Hematopoietic multipotent progenitor cell treated with erythropoietin and hydrocortisone succinate and interleukin-3 and kit ligand, for 4 days (in vitro differentiated cells): ENCODE measurements at places on chromosomes 5 and 9.

DNA sequence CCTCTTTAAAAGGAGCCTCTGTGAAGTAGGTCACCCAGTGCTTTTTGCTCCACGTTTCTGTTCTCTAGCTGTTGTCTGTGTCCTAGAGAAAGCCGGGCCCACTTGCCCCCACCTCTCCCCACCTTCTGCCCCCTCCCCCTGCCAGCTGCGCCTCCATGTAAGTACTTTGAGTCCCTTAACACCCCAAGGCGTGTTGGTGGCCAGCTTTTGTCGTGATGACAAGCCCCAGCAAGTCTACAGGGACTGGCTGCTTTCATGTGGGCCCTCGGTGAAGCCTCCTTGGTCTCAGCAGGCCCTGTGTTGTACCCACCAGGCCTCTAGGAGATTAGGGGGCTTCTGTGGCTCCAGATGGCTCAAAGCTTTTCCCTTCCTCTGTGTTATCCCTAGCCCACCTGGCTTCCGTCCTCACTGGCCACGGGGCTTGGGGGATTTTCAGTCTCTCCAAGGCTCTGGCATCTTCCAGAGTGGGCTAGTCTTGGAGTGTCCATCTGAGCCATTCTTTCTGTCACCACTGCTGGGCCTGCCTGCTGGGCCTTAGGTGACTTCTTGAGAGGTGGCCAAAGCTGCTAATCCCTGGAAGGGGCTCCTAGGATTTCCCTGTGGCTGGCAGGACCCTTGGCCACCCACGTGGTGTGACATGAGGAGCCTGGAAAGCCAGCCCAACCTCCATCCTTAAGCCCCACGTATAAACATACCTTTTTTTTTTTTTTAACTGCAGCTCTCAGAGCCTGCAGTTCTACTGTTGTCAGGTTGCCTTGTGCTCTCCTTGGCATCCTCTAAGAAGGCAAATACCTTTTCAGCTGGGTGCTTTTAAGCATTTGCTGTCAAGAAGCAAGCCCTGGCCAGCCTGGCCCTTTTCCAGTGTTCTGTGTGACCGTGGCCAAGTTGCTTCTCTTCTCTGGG is 1.1 kb upstream of the NDST1 start:
- no peak for DNase-seq

DNA sequence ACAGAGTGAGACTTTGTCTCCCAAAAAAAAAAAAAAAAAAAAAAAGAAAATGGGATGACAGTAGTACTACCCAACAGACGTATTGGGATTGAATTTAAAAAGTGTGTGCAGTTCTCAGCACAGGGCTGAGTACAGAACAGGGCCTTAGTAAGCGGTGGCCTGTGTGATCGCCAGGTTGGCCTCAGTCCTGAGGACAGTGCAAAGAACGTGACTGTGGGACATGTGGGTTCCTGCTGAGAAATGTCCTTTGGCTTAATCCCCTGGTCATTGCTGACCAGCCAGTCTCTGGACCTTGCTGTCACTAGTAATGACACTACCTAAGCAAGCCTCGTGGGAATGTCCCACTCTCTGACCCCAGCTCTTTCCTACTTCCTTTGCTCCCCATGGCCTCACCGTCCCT is 13.3 kb downstream of the GTF3C5 start:
- no peak for DNase-seq

DNA sequence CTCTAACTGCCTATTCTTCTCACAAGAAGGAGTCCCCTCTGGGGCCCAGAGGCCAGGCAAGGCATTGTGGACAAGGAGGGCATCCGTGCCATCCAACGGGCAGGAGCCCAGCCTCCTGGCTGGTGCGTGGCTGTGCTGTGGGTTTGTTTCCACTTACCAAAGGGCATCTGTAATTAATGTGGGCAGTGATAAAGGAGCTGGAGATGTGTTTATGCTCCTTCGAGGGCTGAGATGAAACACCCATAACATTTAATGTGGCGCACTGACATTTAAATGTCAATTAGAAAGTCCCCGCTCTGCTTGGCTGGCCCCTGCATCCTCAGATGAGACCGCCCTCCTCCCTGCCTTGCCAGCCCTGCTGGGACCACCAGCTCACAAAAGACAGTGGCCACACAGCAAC is 57.1 kb downstream of the KCNIP1 start:
- DNase-seq, result no peak

DNA sequence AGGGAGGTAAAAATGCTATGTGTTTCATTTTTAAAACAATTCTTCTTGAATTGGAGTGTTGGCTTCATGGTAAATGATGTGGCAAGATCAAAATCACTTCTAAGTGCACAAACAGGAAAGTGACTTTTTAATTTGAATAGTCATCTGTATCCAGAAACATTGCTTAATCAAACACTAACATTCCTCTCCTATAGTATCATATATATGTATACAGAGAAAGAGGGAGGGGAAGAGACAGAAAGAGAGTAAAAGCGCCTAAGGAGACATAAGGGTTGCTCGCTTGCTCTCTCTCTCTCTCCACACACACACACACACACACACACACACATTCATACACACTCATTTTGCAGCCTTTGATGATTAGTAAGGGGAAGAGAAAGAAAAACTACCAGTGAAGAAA is 95.4 kb upstream of the PRDM9 start:
- DNase-seq, result no peak

GRCh38 chr5:106797996-106798395 is 872.7 kb downstream of the EFNA5 start:
- DNase-seq, result no peak
